ENCODE measurements at places on chromosomes 5 and 9.

DNA sequence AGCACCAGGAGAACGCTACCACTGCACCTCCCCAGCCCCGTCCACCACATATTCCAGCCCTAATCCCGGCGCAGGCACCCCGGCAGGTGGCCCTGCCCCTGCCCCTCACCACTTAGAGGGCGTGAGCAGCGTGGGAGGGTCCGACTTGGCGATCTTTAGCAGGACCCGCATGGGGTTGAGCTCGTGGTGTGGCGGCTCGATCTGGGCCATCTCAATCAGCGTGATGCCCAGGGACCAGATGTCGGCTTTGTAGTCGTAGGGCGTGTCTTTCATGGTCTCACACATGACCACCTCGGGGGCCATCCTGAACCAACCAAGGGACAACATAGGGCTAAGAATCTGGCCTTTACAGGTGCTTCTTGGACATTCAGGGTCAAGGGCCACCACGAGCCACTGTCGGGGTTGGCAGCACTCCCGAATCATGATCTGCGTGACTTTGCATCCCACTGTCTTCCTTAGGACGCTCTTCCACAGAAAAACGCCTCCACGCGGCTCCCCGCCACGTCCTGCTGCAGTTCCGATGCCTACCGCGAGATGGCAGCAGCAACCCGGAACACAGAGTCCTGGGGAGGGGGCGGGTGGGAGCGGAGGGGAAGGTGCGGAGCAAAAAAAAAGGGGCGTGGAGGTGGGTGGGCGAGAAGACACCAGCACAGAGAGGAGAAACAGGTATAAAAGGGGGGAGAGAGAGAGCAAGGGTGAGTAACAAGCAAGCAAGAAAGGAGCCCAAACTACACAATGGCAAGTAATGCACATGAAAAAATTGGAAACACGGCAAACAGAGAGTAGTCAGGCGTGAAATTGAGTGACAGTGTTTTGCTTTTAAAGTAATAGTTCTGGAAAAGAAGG is 81.3 kb downstream of the STK10 start:
- DNase-seq, result no peak

DNA sequence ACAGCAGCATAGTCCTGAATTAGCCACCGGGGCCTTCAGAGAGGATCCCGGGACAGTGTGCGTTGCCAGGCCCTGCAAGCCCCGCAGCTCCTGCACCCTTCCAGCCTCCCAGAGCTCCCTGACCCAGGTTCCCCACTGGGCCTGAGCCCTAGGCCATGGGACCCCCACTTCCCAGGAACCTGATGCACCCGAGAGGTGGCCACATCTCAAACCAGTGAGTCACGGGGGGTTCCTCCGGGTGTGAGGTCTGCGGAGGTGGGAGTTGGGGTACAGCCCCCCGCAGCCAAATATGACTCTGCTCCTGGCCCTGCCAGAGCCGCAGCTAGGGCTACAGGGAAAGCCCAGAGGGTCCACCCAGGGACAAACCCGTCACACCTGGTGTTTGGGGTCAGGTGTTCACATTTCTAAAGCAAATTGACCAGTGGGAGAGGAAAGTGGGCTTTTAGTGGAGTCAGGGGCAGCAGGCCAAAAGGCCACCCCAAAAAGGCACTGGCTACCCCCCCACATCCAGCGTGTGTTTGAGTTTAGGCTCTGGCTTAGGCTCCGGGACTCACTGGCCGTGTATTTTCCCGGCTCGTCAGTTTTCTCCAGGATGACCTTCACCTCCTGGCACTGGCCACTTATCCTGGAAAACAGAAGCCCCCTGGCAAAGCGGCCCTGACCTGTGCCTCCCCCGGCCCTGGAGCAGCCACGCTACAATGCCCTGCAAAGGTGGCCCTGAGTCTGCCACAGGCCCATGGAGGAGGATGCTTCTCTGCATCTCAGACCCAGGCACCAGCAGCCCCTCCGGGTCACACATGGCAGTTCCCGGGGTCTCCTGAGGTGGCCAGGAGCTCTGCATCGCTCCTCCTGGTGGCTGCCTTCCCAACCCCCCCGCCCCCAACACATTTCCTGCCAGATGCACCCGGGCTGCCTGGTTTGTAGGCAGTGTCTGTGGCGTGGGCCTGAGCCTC is 17.4 kb upstream of the OBP2B start:
- no peak for DNase-seq

DNA sequence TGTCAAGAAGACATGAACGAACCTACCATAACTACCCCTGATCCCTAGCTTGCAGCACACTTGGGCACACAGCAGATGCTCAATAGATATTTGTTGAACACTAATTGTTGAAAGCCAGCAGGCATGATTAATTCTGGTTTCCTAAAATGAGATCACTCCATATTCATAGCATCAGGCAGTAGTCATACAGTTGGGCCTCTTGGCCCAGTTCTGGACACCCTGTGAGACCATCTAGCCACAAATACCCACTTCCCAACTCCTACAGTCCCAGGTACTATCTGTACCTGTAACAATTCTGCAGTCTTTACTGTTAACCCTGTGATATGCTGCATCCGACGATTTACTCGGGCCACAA is 24.2 kb downstream of the P4HA2 start:
- DNase-seq, result no peak

- peak; percentile 15 for DNase-seq
Observed at GRCh38 chr5:90747693-90748092, 189.1 kb downstream of the ADGRV1 start.

All from NCI-H526 (cell line).